ENCODE measurements at places on chromosomes 3 and 15. TPM values are rescaled to one million over a fixed set of nuclear protein-coding genes. Genes with fewer than 3 reads are reported as not detected.
A peak's percentile ranks its signal among the peaks of the same experiment; 100 is the strongest.

The LIPH gene
- 0.98 TPM for polyA plus RNA-seq

- DNase-seq, result no peak
These were observed 8.1 kb downstream of the CFAP100 start for GRCh38 chr3:126402666-126403302.

DNA sequence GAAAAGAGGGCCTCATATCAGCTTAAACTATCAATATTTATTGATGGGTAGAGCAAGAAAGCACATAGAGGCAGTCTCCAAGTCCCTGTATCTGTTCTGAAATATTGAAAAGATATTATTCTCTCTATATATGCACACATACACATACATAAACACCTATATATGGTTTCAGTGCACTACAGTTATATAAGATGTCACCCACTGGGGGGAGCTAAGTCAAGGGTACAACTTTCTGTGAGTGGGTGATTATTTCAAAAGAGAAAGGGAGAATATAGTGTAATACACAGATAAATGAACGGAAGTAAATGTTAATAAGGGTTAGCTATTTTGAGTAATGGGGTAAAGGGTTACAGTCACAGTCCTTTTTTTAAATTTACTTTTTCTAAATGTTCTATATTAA lies 8.8 kb downstream of the SNTN start:
- no peak for DNase-seq

- DNase-seq, result no peak
These were observed 24.7 kb upstream of the ZBED2 start for GRCh38 chr3:111619833-111620232.

The GRIP2 gene
- polyA plus RNA-seq, result 0.67 TPM

DNA sequence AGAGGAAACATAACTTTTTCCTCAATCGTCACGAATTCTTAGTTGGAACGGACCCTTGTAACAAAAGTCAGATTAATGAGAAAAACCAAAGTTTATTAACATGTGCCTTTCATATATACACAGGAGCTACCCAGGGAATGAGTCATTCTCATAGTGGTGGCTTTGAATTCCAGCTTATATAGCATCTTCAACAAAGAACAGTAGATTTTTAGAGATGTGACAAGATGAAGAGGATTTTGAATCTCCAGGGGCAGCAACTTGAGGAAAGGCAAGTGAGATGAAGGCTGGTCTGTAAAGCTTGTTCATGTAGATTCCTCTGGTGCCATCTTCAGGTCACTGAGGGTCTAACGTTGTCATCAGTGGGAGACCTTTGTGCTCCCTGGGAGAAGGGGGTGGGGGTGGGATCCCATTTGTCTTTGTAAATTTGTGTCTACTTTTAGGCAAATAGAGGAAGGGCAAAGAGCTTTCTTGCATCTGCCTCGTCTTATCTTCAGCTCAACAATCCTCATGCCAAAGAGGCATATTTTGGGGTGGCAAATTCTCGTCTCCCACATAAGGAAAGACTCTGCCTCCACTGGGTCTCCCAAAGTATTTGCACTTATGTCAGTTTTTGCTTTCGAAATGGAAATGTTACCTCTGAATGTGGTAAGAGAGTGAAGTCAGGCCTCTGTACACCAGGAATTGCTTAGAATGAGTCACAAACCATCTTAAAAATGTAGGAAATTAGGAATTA lies 29.5 kb downstream of the CLEC3B start:
- no peak for DNase-seq

GRCh38 chr15:82810061-82810889 lies 847 bp downstream of the WHAMM start:
- peak; percentile 19 for DNase-seq

GRCh38 chr3:57896031-57896430 lies 112.2 kb upstream of the FLNB start:
- no peak for DNase-seq

DNA sequence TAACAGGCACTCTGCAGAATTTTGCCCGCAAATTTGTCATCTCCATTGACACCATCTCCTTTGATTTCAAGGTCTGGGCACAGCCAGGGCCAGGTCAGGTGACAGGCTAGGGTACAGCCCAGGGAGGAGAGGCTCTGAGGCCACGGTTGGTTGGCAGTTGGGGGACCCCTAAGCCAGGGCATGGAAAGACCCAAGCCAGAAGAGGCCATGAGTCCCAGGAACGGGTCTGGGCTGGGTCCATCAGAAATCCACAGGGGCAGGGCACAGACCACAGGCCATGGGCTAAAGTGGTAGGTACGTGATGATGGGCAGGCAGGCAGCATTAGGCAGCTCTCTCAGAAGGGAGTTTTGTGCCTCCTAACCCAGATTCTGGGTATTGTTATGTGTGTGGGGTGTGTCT lies 45.8 kb downstream of the SEMA3G start:
- DNase-seq, result no peak

- no peak for DNase-seq
These were observed 12.9 kb downstream of the VPS18 start for GRCh38 chr15:40906991-40907802.

DNA sequence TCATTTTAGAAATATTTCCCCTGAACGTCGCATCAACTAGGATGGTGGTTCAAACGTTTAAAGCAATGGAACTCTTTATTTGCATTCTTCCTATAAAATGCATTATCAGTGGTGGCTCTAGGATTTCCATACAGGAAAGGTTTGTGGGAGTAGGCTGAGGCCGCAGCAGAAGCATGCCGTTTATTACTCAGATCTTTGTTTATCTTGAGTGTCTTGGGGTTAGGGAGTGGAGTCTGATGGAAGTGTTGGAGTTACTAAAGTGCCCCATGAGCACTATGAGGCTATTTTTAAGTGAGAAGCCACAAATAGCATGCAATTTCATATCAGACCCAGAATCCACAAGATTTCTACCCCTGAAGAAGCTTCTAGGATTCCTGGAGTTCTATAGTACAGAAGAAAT lies 26.2 kb downstream of the ATOSA start:
- DNase-seq, result no peak

The NSMCE3 gene
- 8.9 TPM for polyA plus RNA-seq

The MKRN2OS gene
- 0.96 TPM for polyA plus RNA-seq

DNA sequence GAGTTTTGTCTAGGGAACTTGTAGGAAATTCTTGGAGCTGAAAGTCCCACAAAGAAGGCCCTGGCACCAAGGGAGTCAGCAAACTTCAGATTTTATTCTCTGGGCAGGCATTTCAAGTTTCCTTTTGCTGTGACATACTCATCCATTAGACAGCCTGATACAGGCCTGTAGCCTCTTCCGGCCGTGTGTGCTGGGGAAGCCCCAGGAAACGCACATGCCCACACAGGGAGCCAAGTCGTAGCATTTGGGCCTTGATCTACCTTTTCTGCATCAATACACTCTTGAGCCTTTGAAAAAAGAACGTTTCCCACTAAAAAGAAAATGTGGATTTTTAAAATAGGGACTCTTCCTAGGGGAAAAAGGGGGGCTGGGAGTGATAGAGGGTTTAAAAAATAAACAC lies 15.0 kb downstream of the TIGIT start:
- DNase-seq, result no peak

GRCh38 chr3:120113128-120114116 lies 19.2 kb upstream of the GSK3B start:
- DNase-seq, result no peak

DNA sequence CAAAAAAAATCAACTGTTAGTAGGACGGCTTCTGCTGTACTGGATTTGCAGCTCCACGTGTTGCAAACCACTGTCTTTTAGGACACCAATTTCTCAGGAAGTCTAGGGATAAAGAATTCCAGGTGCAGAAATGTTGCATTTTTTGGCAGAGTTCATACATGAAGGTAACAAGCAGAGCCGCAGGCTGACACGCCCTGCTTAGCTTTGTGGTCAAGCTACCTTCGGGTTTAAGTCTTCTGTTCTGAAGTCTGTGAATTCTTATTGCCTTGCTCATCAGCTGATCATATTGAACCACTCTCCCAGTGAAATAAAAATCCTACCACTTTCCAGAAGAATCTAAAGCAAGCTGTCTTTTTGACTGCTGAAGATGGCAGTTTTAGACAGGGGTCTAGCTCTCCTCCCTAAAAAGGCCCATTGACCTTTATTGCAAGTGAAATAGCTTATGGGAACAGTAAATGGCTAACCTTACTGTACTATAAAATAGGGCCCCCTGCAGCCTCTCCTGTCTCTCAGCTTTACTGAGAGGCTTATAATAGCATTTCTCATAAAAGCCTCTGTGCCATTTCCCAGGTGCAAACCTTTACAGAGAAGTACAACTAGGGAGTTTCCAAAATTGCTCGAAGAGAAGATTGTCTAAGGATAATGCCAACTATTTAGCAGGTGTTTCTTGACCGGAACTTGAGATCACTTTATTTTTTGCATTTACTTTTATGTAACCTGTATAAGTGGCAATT lies 262.2 kb upstream of the IL12A start:
- DNase-seq, result no peak

DNA sequence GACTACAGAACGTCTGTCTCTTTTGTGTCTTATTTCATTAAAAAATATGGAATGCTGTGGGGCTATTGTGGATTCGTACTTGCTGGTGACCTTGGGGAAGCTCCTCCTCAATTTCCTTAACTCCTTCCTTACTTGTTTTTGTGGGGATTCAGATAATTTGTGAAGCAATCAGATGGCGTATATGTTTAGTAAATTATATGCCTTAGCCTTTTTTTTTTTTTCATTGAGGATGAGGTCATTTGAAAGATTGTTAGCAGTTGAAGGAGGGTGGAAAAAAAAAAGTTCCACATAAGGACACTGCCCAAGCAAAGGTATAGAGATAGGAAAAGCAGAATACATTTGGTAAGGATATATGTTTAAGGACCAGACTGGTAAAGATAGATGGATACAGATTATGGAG lies 3.3 kb downstream of the RNF13 start:
- no peak for DNase-seq

DNA sequence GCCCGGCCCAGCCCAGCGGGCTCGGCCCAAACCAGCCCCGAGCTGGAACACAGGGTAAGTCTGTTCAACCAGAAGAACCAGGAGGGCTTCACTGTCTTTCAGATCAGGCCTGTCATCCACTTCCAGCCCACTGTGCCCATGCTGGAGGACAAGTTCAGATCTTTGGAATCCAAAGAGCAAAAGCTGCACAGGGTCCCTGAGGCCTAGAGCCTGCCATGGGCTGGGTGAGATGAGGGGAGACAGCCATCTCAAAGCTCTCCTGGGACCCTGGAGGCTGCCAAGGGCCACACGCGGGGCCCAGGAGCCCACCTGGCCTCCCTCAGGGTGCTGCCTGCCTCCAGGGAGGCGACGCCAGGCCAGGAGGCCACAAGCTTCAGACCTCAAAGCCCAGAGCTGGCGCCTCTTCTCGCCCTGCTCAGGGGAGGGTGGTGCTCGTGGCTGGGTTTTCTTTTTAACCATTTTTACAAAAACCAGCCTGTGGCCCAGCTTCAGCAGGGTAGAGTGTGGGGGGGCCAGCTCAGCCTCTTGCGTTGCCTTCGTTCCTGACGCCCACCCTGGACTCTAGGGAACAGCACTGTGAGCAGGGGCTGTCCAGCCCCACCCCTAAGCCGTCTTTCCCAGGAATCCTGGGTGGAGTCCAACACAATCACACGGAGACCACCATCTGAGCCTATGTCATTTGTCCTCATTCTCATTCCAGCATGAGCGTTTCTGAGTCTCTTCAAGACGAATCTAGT lies 107.0 kb downstream of the ETFA start:
- no peak for DNase-seq

The GOLGA8H gene
- polyA plus RNA-seq, result 0.86 TPM

- DNase-seq, result no peak
These were observed 666.7 kb upstream of the NAALADL2 start for GRCh38 chr3:174192471-174192870.

The CDHR4 gene
- polyA plus RNA-seq, result not detected

DNA sequence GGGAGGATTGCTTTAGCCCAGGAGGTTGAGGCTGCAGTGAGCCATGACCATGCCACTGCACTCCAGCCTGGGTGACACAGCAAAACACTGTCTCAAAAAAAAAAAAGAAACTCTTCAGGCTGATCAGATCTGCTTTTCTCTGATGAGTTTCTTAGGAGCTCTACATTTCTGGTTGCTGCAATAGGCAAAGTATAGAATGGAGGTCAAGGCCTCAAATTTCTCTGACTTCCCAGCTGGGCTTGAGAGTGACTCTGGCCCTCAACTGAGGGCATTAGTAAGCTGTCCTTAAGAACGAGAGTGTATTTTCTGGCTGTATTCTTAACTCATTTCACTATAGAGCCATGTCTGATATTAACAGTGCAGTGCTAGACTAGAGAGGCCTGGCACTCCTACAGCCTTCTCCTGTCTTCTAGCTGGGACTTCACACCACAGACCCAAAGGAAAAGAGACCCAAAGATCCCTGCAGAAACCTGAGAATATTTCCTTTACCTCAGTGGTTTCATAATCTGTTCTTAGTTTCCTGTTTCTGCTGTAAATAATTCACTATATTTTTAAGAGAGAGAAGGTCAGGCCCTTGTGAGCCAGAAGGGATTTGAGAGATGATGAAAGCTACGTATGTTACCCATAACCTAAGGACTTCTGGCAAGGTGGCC lies 2.0 kb upstream of the NR1I2 start:
- no peak for DNase-seq

- DNase-seq, result no peak
These were observed 42.9 kb downstream of the SMAD3 start for GRCh38 chr15:67108122-67108961.

DNA sequence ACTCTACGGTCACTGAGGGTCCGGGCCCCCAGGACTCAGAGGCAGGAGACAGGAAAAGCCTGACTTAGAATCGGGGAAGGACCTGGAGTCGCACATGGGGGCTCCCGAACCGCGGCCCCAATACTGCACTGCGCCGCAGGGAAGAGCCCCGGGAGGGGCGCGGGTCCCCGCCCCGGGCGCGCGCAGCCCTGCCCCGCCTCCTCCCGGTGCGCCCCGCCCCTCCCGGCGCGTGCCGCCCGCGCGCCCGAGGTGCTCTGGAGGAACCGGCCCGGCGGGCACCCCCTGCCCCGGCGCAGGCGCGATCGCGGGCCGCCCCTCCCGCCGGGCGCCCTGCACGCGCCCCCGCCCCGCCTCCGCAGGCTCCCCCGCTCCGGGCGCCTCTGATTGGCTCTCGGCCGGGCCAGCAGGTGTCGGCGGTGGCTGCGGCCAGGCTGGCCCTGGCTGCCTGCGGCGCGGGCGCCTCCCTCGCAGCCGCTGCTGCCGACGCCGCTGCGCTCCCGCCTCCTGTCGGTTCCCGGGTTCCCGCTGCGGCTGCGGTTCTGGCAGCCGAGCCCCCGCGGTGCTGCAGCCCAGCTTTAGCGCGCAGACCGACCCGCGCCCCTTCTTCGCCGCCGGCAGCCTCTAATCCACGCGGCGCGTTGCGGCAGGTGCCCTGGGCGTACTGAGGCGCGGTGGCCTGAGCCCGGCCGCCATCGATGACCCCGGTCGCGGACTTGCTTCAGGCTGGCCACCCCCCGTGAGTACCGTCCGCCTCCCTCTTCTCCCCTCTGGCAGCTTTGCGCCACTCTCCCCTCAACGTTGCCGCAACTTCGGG lies at the start of gene MYRIP:
Gene MYRIP, plus strand, starts transcription at position 429 of the 814 bp plus-strand sequence. CDS start 91,208 bp downstream, outside the sequence.
- DNase-seq, result peak; percentile 23

DNA sequence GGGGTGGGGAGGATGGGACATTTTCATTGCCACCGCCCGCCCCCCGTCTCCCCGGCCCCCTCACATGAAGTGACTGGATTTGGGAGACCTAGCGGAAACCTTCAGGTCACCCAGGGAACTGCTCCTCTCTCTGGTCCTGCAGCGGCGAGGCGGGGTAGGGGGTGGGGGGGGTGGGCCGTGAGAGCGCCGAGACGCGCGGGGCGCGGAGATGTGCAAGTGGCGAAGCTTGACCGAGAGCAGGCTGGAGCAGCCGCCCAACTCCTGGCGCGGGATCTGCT lies 712 bp upstream of the MME start:
- DNase-seq, result no peak

GRCh38 chr3:37544869-37545352 lies 316.8 kb upstream of the CTDSPL start:
- DNase-seq, result no peak

The RBPMS2 gene
- 9.5 TPM for polyA plus RNA-seq
